Purkinje cell (primary cell): ENCODE measurements at places on chromosomes 7 and 10. TPM values are rescaled to one million over a fixed set of nuclear protein-coding genes. Genes with fewer than 3 reads are reported as not detected.

Gene NME8
- not detected in 2 replicates for polyA plus RNA-seq

Gene UNCX
- 0.12 TPM in 1 of 2 replicates, not detected in the other for polyA plus RNA-seq

Gene GFRA1
- polyA plus RNA-seq = 8.8 and 12.0 TPM in 2 replicates

Gene MYOZ1
- polyA plus RNA-seq = not detected in 2 replicates

Gene ARL4A
- 147 and 151 TPM in 2 replicates for polyA plus RNA-seq

Gene TPST1
- polyA plus RNA-seq = 27.8 and 28.4 TPM in 2 replicates

Gene DENND2A
- polyA plus RNA-seq = 0.99 and 1.4 TPM in 2 replicates

Gene HSPA12A
- 58.0 and 62.9 TPM in 2 replicates for polyA plus RNA-seq

Gene TEX47
- polyA plus RNA-seq = 2.6 TPM in 1 of 2 replicates, not detected in the other

Gene SLF2
- 4.8 and 10.6 TPM in 2 replicates for polyA plus RNA-seq

Gene CLEC5A
- not detected in 2 replicates for polyA plus RNA-seq

Gene MAGI2
- polyA plus RNA-seq = 58.8 and 67.8 TPM in 2 replicates

Gene PNLIPRP1
- not detected in 2 replicates for polyA plus RNA-seq

Gene BUB3
- polyA plus RNA-seq = 90.3 and 108 TPM in 2 replicates

Gene C10orf62
- not detected in 2 replicates for polyA plus RNA-seq

Gene CLDN3
- polyA plus RNA-seq = not detected in 2 replicates

Gene SLC39A12
- 0.58 TPM in 1 of 2 replicates, not detected in the other for polyA plus RNA-seq

Gene NPC1L1
- polyA plus RNA-seq = not detected in 2 replicates

Gene DNAJC1
- 3.3 and 4.1 TPM in 2 replicates for polyA plus RNA-seq

Gene CFAP70
- polyA plus RNA-seq = 2.9 and 6.3 TPM in 2 replicates

Gene WNT8B
- not detected in 2 replicates for polyA plus RNA-seq

Gene TAS2R41
- polyA plus RNA-seq = not detected in 2 replicates

Gene CHST3
- 0.82 and 0.98 TPM in 2 replicates for polyA plus RNA-seq

Gene VENTX
- not detected in 2 replicates for polyA plus RNA-seq

Gene BICC1
- polyA plus RNA-seq = not detected in 2 replicates

Gene OSBPL3
- polyA plus RNA-seq = 1.3 and 3.5 TPM in 2 replicates

Gene INMT
- 0.22 and 0.60 TPM in 2 replicates for polyA plus RNA-seq

Gene LAMTOR4
- polyA plus RNA-seq = 372 and 417 TPM in 2 replicates

Gene NACAD
- polyA plus RNA-seq = 1.7 and 4.8 TPM in 2 replicates

Gene SPDYE3
- polyA plus RNA-seq = 1.0 and 2.3 TPM in 2 replicates

Gene CROT
- 4.4 and 16.8 TPM in 2 replicates for polyA plus RNA-seq

Gene EXOC6
- polyA plus RNA-seq = 24.8 and 25.7 TPM in 2 replicates

Gene ZNF107
- 3.2 and 9.0 TPM in 2 replicates for polyA plus RNA-seq

Gene KIF11
- polyA plus RNA-seq = 0.75 and 1.0 TPM in 2 replicates

Gene ASB10
- polyA plus RNA-seq = not detected in 2 replicates

Gene DEPP1
- 9.9 and 16.9 TPM in 2 replicates for polyA plus RNA-seq

Gene CCAR1
- 69.5 and 102 TPM in 2 replicates for polyA plus RNA-seq

Gene HYAL4
- not detected in 2 replicates for polyA plus RNA-seq

Gene CPN1
- polyA plus RNA-seq = not detected in 2 replicates

Gene CHRM2
- 0.87 TPM in 1 of 2 replicates, not detected in the other for polyA plus RNA-seq

Gene ANXA8
- not detected in 2 replicates for polyA plus RNA-seq

Gene C10orf53
- 5.7 TPM in 1 of 2 replicates, not detected in the other for polyA plus RNA-seq

Gene C7orf33
- not detected in 2 replicates for polyA plus RNA-seq

Gene CYP51A1
- 64.1 and 106 TPM in 2 replicates for polyA plus RNA-seq

Gene GIMAP5
- polyA plus RNA-seq = 1.3 TPM in 1 of 2 replicates, not detected in the other

Gene ELN
- not detected in 2 replicates for polyA plus RNA-seq

Gene UBE2H
- 20.9 and 32.0 TPM in 2 replicates for polyA plus RNA-seq

Gene SMURF1
- polyA plus RNA-seq = 2.8 and 2.9 TPM in 2 replicates

Gene TWIST1
- not detected in 2 replicates for polyA plus RNA-seq

Gene ZNF800
- polyA plus RNA-seq = 11.5 and 16.7 TPM in 2 replicates

Gene VSTM4
- polyA plus RNA-seq = 1.5 and 1.7 TPM in 2 replicates

Gene ZMYND11
- 24.6 and 33.2 TPM in 2 replicates for polyA plus RNA-seq

Gene AKR1D1
- polyA plus RNA-seq = not detected in 2 replicates

Gene KCNMA1
- polyA plus RNA-seq = 500 and 503 TPM in 2 replicates

Gene LLCFC1
- polyA plus RNA-seq = not detected in 2 replicates

Gene TDRD1
- 3.0 and 4.3 TPM in 2 replicates for polyA plus RNA-seq
